Left ventricle myocardium inferior (tissue), 1 donor: ENCODE measurements at places on chromosomes 13 and 19. TPM values are rescaled to one million over a fixed set of nuclear protein-coding genes. Genes with fewer than 3 reads are reported as not detected.

The ZNF443 gene
- total RNA-seq: 2.3 TPM

The GZMM gene
- not detected for total RNA-seq

The ZNF714 gene
- total RNA-seq: 1.7 TPM

The CHST8 gene
- total RNA-seq: 0.14 TPM

The GAPDHS gene
- not detected for total RNA-seq

The SHISA7 gene
- total RNA-seq: not detected

The EVI5L gene
- total RNA-seq: 22.9 TPM

GRCh38 chr19:52935434-52935833 is 12.2 kb upstream of the ZNF888 start:
- DNase-seq: no peak

- no peak for DNase-seq
Measured at GRCh38 chr19:8151767-8152035, 2.3 kb upstream of the FBN3 start.

- DNase-seq: no peak
Measured at GRCh38 chr13:95231393-95231792, 69.9 kb downstream of the ABCC4 start.

GRCh38 chr13:99919132-99919531 is 52.4 kb downstream of the ZIC5 start:
- no peak for DNase-seq

DNA sequence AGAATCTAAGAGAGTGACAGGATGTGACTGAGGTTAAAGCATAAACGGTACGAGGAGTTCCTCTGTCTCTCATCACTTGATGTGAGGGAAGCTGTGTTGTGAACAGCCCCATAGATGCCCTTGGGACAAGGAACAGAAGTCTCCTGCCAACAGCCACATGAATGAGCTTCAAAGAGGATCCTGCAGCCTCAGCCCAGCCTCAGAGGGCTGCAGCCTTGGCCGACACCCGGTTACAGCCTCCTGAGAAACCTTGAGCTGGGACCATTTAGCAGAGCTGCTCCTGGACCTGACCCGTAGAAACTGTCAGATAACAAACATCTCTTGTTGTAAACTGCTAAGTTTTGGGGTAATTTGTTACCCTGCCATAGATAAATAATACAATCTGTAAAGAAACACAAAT is 54.2 kb downstream of the CCNE1 start:
- no peak for DNase-seq

DNA sequence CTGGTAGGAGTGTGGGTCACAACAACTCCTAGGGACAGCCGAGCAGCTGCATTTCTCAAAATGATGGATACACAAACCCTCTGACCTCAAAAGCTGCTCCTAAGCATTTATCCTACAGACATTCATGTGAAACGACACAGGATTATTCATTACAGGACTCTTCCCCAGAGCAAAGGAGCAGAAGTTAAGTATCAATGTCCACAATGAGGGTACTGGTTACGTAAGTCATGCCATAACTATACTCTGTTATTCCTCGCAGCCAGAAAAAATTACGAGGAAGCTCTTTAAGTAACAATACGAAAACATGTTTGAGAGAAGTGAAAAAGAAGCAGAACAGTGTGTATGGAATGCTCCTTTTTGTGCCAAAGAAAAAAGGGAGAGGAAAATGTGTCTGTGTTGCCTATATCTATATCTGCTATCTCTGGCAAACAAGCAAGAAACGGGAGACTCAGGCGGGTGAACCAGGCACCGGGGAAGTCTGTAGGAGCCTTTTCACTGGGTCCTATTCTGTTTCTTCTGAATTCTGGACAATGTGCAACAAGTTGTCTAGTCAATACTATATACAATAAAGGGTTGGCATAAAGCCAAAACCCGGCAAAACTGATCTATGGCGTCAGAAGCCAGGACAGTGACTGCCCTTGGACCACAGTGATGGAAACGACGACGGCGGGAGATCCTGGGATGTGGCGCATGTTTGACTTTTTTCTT is 1.3 kb downstream of the ISOC2 start:
- DNase-seq: no peak

DNA sequence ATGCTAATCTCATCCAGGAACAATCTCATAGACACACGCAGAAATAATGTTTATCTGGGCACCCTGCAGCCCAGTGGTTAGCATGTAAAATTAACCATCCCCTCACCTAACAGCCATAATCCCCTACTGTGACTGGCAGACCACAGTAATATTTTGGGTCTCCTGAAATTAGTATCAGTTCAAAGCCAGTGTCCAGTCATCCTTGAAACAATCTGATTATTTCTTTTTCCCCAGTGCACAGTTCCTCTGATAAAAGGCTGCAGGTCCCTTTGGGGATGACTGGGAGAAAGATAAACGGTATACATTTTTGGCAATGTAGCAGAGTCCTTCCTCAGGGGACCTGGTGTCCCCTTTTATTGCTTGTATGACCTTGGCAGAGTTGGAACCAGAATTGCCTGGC is 50.4 kb upstream of the CYSLTR2 start:
- no peak for DNase-seq
